ENCODE measurements at places on chromosomes 3 and 15. TPM values are rescaled to one million over a fixed set of nuclear protein-coding genes. Genes with fewer than 3 reads are reported as not detected.

CACNA2D2 gene
- 0.62 TPM for total RNA-seq

CCDC12 gene
- total RNA-seq, result 48.7 TPM

GRAMD1C gene
- 0.29 TPM for total RNA-seq

ARPIN gene
- not detected for total RNA-seq

PLXNA1 gene
- 3.8 TPM for total RNA-seq

SLC9A9 gene
- 13.8 TPM for total RNA-seq

FBXO40 gene
- total RNA-seq, result not detected

CPNE9 gene
- not detected for total RNA-seq

ABTB1 gene
- total RNA-seq, result 29.5 TPM

INSYN1 gene
- not detected for total RNA-seq

LRRC31 gene
- total RNA-seq, result not detected

ATG7 gene
- 34.2 TPM for total RNA-seq

NANOGP8 gene
- not detected for total RNA-seq

ZNF620 gene
- 5.5 TPM for total RNA-seq

KBTBD8 gene
- total RNA-seq, result 8.3 TPM

FBXW12 gene
- total RNA-seq, result not detected

PPIP5K1 gene
- 24.0 TPM for total RNA-seq

CDC25A gene
- total RNA-seq, result 23.5 TPM

PLIN1 gene
- total RNA-seq, result not detected

UCN2 gene
- not detected for total RNA-seq

CCDC33 gene
- total RNA-seq, result not detected

ATP13A4 gene
- total RNA-seq, result 1.1 TPM

GPR171 gene
- 181 TPM for total RNA-seq

RNU5B-1 gene
- 14.4 TPM for total RNA-seq

SPATA12 gene
- total RNA-seq, result not detected

C2CD4A gene
- total RNA-seq, result not detected

ERC2 gene
- total RNA-seq, result not detected

TMPRSS7 gene
- not detected for total RNA-seq

Data from activated CD4-positive, alpha-beta T cell treated with anti-CD3 and anti-CD28 coated beads, Interleukin-2, amount 10 ng/mL, durations not matched to agents 7 days and 5 days (primary cell).